Stimulated activated CD8-positive, alpha-beta memory T cell treated with anti-CD3 and anti-CD28 coated beads, Interleukin-4, amount 100 ng/mL, for 4 hours (primary cell): ENCODE measurements at places on chromosomes 3 and 15.

DNA sequence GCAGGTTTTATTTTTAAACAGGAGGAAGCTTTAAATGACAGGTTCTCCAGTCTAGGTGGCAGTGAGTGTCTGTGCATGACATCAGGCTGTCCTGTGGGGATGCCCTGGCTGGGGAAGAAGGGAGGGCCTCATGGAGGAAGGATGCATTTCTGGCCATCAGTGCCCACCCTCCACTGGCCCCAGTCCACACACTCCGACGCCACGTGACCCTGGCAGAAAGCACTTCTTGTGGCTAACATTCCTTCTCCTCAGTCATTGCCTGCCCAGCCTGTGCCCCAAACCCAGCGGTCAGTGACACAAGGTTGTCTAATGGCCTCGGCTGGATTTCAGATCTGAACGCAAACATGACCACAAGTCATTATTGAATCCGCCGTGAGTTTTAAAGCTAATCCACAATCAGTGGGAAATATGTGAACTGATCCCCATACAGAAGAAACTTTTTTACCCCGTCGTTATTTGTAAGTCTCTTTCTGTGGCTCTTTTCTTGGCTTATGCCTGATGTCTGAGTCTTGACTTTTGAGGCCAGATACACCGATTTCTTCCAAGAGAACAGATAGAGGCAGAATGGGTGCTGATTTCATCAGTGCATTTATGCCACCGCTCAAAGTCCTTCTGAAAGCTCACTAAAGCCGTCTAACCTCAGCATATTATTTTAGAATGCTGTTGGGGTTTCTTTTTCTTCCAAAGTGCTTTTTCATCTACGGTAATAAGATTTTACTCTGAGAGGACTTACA lies 17.3 kb upstream of the LRRK1 start:
- no peak for DNase-seq

- DNase-seq, result no peak
Measured at GRCh38 chr15:66253418-66254088, at the start of gene MEGF11. Gene MEGF11, minus strand, starts transcription at chr15:66253750. Its CDS starts 125,347 bp downstream, at chr15:66128403.

DNA sequence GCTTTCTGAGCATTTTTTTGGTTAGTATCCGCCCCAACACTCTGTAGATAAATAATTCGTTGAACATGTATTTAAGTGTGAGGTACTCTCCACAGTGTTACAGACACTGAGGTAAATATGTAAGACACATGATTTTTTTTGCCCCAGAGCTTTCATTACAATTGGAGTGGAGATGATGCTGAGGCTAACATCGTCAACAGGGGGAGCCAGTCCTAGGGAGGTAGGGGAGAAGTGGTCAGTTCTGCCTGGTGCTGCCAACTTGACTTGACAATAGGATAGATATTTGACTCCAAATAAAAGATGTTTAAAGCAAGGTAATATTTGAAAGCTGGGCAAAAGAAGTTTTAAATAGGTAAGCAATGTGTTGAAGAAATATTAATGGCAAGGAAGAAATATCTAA lies 295.7 kb downstream of the UNC13C start:
- DNase-seq, result no peak

GRCh38 chr3:157428853-157429252 lies 7.8 kb upstream of the PTX3 start:
- no peak for DNase-seq

- DNase-seq, result no peak
Measured at GRCh38 chr3:4889896-4890295, 89.3 kb upstream of the BHLHE40 start.

DNA sequence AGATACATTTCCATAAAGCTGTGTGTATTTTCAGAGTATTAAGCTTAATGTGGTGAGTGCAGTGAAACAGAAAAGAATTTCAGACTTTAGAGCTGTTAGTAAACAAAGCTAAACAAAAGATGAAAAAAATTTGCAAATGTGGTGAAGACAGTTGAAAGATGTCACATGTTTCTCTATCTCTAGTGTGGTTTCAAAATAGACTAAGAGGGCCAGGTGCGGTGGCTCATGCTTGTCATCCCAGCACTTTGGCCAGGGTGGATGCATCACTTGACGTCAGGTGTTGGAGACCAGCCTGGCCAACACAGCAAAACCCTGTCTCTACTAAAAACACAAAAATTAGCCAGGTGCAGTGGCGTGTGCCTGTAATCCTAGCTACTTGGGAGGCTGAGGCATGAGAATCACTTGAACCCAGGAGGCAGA lies 466.0 kb upstream of the NR2F2 start:
- DNase-seq, result no peak

DNA sequence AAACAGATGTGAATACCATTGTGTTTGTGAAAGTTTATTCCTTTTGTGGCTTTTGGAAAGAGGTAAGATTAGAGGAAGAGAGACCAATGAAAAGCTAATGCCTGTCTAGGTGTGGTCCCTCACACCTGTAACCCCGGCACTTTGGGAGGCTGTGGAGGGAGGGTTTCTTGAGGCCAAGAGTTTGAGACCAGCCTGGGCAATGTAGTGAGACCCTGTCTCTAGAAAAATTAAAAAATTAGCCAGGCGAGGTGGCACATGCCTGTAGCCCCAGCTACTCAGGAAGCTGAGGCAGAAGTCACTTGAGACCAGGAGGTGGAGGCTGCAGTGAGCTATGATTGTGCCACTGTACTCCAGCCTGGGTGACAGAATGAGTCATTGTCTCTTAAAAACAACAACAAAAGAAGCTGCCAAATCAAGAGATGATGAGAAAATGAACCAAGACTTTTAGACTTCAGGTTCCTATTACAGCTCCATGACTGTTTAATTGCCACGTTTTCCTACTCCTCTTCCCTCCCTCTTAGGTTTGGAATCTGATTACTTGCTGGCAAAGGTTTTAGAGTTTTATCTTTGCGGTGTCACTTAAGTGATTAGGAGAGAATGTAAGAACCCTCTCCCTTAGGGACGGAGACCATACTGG lies 68.7 kb downstream of the CGNL1 start:
- no peak for DNase-seq

- no peak for DNase-seq
Measured at GRCh38 chr15:29736744-29737020, 85.6 kb downstream of the TJP1 start.

GRCh38 chr3:61200270-61200669 lies 51.0 kb downstream of the FHIT start:
- no peak for DNase-seq

- no peak for DNase-seq
Measured at GRCh38 chr3:73094129-73094528, 32.7 kb downstream of the EBLN2 start.

DNA sequence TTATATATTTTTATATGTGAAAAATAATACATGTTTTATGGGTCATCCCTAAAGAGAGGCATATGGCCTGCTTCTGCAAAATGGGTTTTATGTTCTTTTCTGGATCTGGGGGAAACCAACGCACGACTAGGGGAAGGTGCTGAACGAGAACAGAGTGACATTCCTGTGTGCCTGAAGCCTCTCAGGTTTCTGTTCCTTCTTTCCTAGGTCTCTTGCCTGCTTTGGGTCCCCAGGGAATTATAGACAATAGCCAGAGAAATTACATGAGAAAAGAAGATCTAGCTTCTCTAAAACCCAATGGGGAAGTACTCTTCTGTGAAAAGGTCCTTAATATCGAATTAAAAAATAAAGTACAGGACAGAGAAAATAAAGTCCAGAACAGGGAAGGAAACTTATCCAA lies 66.5 kb downstream of the IGSF11 start:
- no peak for DNase-seq

GRCh38 chr3:134384963-134385362 lies 10.7 kb upstream of the AMOTL2 start:
- DNase-seq, result no peak

DNA sequence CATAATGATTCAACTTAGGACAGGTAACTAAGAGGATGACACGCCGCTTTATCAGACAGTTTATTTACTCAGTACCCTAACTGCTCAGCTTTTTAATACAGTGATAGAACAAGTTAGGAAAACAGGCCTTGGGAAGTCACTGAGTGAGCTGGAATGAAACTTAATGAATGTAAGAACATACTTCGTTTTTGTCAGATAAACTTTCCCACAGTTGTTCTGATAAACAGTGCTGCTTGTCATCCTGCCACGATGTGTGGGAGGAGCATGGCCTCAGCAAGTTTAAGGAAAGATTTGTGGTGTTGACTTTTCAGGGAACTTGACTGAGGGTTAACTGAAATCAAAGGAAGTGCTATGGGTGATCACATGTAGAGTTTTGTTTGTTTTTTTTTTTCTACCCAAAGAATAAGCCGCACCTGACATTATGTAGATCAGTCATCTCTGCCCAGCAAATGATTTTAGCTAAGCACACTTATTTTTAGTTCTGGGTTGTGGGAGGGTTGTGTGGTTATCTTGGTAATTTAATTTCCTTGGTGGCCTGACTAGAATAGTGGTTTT lies 5.6 kb upstream of the P2RY14 start:
- DNase-seq, result no peak

GRCh38 chr3:150107429-150108175 lies 136.9 kb upstream of the PFN2 start:
- DNase-seq, result no peak

DNA sequence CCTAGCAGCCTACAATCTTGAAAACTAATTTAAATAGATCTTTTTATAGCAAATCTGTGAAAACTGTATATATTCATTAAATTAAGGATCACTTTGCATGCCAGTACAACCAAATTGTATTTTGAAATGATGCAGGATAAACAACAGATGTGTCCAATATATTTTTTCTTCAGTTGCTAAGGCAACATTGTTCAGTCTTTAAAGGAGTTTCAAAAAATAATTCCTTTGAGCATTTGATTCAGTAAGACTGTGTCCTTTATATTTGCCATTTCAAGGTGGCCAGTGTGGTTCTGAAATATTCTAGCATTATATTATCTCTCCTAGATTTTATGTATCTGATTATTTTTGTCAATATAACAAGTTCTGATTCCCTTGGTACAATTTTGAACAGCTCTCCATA lies 254.7 kb downstream of the PLOD2 start:
- DNase-seq, result no peak

DNA sequence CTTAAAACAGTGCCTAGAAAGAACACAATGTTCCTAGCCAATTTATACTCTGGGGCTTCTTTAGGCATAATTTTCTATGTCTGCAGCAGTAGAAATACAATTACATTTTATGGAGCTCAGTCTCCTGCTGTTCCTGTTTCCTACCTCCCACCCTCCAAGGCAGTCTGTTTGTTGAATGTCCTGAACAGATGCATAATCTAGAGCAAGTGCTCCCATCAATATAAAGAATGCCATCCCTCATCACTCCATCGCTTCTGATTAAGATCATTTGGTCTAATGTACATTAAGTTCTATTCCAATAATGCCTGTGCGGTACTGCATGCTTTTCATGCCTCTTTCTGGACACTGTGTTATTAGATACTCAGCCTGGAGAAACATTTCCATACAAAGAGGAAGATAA lies 869.8 kb upstream of the CFAP20DC start:
- DNase-seq, result no peak

DNA sequence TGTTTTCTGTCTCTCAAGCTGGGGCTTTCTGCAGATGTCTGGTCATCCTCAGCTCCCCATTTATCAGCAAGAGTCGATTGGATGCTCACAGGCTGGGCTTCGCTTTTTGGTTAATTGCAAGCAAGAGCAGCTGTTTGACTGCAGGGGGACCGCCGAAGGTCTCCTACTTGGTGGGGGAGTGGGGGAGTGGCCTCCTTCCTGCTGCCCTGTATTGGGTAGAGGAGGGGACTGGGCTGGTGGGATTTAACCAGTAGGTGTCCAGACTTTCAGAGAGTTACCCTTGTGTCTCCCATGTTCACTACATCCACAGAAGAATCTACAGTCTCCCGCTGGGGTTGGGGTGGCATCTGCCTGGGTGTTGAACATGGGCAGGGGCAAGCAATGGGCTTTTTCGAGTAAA lies 78.7 kb downstream of the PLXNA1 start:
- no peak for DNase-seq

GRCh38 chr3:68996356-68996995 lies 17.0 kb downstream of the EOGT start:
- DNase-seq, result no peak

- DNase-seq, result no peak
Measured at GRCh38 chr3:72682936-72683452, 165.3 kb downstream of the SHQ1 start.
